ENCODE measurements at places on chromosomes 16 and 17. TPM values are rescaled to one million over a fixed set of nuclear protein-coding genes. Genes with fewer than 3 reads are reported as not detected.

DNA sequence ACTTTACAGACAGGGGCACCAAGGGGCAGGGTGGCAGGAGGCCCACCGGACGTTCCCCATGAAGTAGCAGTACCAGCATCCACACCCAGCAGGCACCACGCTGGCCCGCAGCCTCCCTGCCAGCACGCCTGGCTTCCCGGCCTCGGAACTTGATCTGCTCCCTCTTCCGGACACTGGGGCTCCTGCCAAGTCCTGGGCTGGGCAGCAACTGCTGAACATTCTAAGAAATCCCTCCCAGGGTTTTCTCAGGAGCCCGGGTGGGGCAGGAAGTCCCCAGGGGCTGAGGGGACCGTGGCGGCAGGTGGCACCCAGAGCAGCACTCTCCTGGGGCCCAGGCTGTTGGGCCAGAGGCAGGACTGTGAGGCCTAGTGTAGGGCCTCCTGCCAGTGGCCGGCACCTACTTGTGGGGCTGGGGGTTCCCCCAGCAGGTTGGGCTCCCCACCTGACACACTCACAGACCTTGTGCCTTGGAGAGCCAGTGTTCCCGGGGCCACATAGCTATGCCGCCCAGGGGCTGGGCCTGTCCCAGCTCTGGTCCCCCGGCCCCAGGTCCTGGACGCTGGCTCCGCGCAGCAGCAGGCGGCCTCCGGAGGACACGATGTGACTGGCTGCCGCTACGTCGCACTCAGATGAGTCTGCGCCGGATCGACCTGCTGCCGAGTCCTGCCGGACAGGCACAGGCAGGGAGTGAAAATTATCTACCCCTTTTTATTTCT lies 86.2 kb upstream of the CBX4 start:
- DNase-seq: peak; percentile 82

DNA sequence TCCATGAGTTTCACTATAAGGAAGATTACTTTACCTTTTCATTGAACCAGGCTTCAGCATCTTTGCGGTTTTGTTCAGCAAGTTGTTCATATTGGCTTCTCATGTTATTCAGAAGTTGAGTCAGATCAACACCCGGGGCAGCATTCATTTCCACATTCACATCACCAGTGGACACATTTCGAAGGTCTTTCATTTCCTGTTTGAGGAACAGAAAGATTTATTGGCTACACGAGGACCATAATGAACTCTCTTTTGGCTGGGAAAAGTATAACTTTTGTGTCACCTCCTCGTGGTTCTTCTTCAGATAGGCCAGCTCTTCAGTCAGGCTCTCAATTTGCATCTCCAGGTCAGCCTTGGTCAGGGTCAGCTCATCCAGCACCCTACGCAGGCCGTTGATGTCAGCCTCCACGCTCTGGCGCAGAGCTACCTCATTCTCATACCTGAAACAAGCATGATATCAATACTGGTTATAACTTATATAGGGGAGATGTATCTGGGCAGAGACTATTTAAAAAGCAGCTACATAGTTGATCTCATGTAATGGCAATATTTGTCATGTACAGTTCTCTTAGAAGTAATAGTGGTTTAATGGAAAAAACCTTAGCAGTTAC lies 2.1 kb downstream of the KRT10 start:
- DNase-seq: no peak

Gene ACSM2A
- not detected for total RNA-seq

Gene VAT1L
- total RNA-seq: 18.7 TPM

GRCh38 chr16:6926341-6926740 lies 406.3 kb upstream of the RBFOX1 start:
- no peak for DNase-seq

DNA sequence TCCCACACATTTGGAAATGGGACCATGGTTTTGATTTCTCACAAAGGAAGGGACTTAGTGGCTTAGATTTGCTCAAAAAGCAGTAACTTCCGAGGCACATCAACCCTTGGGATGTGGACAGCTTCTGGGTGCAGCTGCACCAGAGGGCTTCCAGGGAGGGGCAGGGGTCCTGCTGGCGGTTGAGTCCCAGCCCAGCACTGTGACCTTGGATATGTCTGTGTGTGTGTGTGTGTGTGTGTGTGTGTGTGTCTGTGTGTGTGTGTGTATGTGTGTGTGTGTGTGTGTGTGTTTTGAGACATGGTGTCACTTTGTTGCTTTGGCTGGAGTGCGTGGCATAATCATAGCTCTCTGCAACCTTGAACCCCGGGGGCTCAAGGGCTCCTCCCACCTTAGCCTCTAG lies 130.8 kb downstream of the CLEC16A start:
- DNase-seq: no peak

DNA sequence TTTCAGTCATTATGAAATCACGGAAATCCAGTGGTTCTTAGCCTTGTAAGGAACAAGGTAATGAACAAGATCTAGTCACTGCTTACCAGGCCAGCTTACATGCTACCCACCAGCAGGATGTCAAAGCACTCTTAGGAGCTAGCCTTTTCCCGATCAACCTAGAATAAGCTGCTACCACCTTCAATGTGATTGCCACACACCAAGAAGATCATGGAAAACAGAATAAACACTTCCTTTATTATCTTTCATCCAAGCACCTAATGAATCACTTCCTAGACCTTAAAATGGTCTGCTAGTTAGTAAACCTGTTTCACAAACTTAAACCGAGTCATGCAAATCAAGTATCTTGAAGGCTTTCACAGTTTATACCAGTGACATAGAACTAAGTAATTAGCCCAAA lies 5.0 kb downstream of the BBS2 start:
- no peak for DNase-seq

Gene ETV4
- 2.3 TPM for total RNA-seq

- no peak for DNase-seq
These were observed 19.6 kb upstream of the PMFBP1 start for GRCh38 chr16:72191551-72191950.

DNA sequence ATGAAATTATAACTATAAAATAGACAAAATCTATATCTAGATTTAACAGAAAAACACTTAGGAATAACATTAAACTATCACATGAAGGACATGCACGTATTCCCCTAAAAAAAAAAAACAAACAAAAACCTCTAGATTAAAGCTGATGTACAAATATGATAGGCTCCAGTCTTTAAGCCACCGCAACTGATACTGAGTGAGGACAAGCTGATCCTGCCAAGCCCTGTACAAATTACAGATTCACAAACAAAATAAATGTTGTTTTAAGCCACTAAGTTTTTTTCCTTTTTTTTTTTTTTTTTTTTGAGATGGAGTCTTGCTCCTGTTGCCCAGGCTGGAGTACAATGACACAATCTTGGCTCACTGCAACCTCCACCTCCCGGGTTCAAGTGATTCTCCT lies 35.3 kb downstream of the SMURF2 start:
- DNase-seq: no peak

Gene CCL4L2
- 1.4 TPM for total RNA-seq

Gene SBK1
- total RNA-seq: 0.16 TPM

DNA sequence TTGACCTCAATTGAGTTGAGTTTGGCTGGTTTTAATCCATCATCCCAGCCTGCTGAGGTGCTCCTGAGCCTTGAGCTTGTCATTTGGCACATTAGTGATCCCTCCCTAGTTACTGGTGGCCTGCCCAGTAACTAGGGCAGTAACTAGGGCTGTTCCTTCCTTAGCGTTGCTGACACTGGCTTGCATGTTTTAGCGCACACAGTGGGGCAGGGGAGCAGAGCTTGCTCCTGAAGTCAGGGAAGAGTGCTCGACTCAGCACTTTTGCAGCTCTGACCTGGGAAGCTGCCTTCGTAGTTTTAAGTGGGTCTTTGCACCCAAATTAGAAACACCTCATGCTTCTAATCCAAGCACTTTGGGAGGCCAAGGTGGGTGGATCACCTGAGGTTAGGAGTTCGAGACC lies 15.7 kb downstream of the CCDC42 start:
- DNase-seq: no peak

Gene PYDC1
- not detected for total RNA-seq

- no peak for DNase-seq
These were observed at the start of gene CIBAR2 for GRCh38 chr16:85112364-85112763. Gene CIBAR2, minus strand, starts transcription at chr16:85112472. Its CDS starts 120 bp downstream, at chr16:85112352.

DNA sequence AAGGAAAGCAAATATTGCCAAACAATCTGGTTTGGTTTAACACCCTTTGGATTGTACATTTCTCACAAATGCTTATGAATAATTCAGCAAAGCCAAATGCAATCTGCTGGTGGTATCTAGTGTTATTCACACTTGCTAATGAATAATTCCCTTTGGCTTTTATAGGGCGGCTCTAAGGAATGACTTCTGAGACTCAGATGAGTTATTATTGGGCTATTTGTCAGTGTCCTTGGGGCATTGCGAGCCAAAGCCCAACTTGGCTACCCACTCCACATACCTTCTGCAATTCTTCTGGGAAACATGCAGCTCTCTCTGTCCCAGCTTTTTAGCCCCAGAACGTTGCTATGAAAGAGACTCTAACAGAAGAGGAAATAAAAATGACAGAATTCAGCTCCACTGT lies 41.1 kb downstream of the FTO start:
- DNase-seq: no peak

DNA sequence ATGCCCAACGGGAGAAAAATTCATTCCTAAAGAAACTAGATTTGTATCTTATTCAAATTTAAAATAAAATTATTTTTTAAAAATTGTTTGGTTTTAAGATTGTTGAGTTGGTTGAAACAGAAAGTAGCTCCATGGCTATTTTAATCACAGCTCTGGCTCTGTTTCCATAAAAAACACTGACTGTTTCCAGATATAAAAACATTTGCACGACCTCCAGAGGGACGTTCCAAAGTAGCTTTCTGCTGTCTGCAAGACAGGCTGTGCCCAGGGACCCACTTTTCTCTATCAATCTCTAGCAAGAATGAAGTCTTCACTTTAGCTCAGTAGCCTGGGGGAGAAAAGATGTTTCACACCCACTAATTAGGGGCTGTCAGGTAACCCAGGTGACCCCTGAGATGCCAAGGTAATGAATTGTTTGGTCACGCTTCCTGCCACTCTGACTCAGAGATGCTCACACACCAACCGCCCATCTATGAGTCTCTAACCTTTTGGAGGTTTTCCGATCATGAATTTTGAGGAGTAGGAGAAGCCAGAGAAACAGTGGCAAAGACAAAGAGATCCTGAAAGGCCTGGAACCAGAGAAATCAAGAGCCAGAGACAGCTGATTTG lies 220.1 kb upstream of the SOX9 start:
- no peak for DNase-seq

- DNase-seq: no peak
These were observed 3.8 kb upstream of the WSCD1 start for GRCh38 chr17:6066183-6066948.

Gene ENPP7
- total RNA-seq: not detected

- no peak for DNase-seq
These were observed 11.7 kb upstream of the CPPED1 start for GRCh38 chr16:12815361-12815760.

DNA sequence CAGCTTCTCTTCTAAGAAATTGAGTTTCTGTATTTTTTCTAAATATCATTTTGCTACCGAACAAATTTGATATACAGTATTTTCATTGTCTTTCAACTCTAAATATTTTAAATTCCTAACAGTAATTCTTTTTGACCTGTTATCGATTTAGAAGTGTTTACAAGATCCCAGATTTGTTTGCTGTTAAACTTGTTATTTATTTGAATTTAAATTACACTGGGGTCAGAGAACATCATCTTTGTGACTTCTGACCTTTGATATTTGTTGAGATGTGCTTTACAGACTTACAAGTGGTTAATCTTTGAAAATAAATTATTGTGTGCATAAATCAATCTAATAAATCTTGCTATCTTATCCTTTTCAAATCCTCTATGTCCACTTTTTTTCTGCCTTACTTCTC lies 94.2 kb downstream of the ARHGAP44 start:
- no peak for DNase-seq

- DNase-seq: no peak
These were observed 305.0 kb upstream of the MON1B start for GRCh38 chr16:76885776-76886537.

- no peak for DNase-seq
These were observed 16.6 kb downstream of the MRTFB start for GRCh38 chr16:14087590-14088154.

DNA sequence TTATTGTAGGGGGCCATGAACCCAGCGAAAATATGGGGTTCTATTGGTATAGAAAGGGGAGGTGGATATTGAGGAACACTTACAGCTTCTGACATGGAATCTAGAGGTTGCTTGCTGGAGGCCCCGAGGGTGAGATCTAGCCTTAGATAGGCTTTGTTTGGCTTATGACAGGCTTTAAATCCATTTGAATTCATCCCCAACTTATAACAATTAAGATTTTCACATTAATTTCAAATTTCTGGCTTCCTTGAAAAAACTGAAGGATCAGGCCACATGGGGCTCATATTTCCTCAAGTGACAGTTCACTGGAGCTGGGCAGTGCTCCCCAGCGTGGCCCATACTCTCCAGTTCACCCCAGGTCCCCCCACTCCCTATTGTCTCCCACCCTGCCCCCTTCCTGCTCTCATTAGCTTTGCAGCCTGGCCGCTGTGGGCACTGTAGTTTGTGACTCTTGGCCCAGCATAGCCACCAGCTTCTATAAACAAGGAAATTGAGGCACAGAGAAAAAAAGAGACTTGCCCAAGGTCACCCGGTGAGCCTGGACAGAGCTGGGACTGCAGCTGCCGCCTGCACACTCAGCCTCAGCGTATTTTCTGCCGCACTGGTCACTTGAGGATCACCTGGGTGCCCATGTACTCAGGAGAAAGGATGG lies 19.8 kb upstream of the ADGRG1 start:
- DNase-seq: peak; percentile 50

DNA sequence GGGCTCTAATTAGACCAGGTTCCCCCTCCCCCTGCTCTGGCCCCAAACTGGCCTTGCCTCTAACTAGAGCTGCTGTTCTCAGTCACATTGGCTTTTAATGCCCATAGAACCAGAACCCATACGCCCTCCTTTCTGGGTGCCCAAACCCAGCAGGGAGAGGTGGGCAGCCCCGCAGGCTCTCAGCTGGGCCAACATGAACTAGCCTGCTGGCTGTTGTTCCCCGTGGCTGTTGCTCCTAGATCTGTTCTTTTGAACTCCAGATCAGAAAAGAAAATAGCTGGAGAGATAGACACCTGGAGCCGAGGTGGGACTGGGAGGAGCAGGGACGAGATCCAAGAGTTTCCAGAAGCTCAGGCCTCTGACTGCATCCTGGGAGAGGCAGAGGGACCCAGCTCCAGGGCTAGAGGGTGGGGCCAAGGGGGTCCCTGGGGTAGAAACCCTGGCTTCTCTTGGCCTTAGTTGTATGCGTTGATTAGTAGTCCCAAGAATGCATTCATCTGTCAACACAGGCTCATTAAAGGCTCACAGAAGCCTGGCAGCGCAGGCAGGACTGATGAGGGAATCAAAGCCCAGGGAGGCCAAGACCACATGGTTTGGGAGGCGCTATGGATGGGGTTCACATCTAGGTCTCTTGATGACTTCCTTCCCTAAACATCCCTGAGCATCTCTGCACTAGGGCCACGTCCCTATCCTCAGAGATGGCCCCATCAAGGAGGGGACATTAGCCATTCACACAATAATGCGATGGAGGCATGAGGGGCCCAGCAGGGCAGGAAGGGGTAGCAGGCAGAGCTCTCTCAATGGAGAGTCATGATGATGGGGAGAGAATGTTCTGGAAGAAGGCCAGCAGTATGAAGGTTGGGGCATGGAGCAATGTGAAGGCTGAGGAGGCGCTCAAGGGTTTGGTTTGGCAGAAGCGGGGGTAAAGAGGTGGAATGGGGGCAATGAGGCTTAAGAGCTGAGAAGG lies 1.3 kb upstream of the CPSF4L start:
- DNase-seq: peak; percentile 46

Gene HS3ST3B1
- 0.63 TPM for total RNA-seq
